Omental fat pad (tissue), 4 donors: ENCODE measurements at places on chromosomes 4 and X. TPM values are rescaled to one million over a fixed set of nuclear protein-coding genes. Genes with fewer than 3 reads are reported as not detected.

DNA sequence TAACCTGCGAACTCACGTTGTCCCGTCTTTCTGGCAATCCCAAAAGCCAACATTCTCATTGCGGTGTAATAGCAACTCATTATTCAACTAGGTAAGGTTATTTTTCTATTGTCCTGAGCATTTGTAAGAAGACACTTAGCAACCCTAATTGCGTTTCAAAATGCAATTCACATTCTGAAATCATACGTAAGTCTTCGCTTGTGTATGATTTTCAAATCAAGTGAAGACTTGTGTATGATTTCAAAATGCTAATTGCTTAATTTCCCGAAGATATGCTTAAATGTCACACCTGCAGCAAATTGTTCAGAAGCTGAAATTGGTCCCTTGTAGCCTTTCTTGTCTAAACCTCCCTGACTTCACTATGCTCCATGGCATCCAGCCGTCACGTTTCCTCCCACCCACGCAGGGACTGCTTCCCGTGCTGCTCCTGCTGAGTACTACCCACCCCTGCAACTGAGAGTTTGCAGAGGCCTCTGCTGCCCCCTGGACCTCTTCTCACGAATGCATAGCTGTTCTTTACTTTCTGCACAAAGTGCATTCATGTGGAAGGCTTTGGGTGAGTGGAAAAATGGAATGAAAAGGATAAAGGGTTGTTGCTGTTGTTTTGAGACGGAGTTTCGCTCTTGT lies 40.8 kb upstream of the CLDN24 start:
- DNase-seq = no peak

GRCh38 chr4:148441624-148441985 lies 609 bp downstream of the NR3C2 start:
- DNase-seq = no peak

- DNase-seq = no peak
These were observed 351.9 kb downstream of the PCDH18 start for GRCh38 chr4:137180349-137180748.

DNA sequence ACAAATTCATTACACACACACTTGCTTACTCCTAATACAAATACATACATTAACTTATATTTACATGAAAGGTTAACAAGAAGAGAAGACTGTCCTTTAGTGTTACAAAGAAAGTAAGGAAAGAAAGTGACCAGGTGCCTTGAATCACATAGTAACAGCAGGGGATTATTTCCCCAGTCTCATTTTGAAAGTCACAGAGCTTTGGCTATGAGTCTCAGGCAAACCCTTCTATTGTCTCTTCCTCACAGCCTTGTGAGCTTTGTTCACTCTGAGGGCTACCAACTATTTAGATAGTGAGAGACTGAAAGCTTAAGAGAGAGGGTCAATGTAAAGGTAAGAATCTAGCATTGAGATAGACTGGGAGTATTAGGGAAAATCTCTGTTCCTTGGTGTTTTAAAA lies 161.6 kb downstream of the NPNT start:
- no peak for DNase-seq

NLGN3 gene
- 0.25 TPM for total RNA-seq
